Right atrium auricular region (tissue), 2 donors: ENCODE measurements at places on chromosomes 16 and 17. TPM values are rescaled to one million over a fixed set of nuclear protein-coding genes. Genes with fewer than 3 reads are reported as not detected.

DNA sequence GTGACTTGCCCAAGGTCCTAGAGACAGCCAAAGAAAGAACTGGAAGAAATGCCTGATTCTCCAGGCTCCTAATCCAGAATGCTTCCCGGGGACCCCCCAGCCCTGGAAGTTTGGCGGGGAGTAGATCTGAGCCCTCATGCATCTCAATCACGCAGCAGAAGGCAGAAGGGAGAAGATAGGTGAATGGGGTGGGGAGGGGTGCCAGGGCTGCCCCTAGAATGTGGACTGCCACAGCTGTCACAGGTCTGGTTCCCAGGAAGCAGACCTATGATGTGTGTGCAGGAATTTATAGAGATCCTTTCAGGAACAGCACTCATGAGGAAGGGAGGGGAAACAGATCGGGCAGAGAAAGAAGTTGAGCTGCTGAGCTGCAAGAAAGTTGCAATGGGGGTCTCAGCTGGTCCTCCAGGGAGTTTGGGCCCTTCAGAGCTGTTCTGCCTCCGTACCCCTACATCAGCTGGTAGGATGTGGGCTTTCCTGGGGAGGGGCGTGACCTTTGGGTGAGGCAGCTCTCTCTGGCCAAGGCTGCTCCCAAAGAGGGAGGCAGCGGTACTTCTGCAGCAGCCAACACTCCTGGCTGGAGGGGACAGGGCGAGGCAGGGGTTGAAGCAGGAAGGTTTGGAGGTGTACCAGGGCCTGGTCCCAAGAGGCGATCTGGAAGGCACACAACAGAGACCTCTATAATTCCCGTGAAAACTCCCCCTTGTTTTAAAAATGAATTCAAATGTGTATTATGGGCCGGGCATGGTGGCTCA, 43.4 kb downstream of the DNAH9 start:
- H3K4me3 ChIP-seq: no peak overlapping the region
- DNase-seq: no peak
- no peaks in the 10 kb centered on the region for H3K36me3 ChIP-seq

The RND2 gene
- 0.63 TPM for total RNA-seq

GRCh38 chr16:11700264-11701029, 32.2 kb downstream of the SNN start:
- peak; percentile 23 for DNase-seq
- H3K4me1 ChIP-seq: peaks cover 6% of the 10 kb centered on the region
- no peaks in the 10 kb centered on the region for H3K27me3 ChIP-seq
- no peak overlapping the region for H3K27ac ChIP-seq
- H3K4me3 ChIP-seq: no peak overlapping the region

DNA sequence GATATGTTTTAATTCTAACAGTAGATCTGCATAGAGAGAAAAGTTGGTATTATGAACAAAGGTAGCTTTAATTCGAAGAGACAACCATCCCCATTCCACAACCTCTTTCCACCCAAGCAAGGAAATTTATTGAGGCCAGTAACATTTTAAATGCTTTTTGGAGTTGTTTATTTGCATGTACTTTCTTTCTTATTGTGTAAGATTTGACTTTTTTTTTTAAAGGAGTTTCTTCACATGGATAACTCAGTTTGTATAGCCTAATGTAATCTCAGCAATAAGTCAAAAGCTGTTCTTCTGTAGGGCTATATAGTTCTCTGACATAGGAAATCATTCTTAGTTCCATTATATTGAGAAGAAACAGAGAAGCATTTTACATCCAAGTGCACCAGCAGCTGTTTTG, 163.3 kb downstream of the PRKCA start:
- DNase-seq: no peak
